Thyroid gland (tissue), 4 donors: ENCODE measurements at places on chromosomes 7 and 10. TPM values are rescaled to one million over a fixed set of nuclear protein-coding genes. Genes with fewer than 3 reads are reported as not detected.

GRCh38 chr10:132168571-132169030 lies 18.1 kb upstream of the DPYSL4 start:
- DNase-seq, result no peak

- no peak for DNase-seq
Observed at GRCh38 chr7:112262855-112263487, 56.5 kb downstream of the ZNF277 start.

- DNase-seq, result no peak
Observed at GRCh38 chr7:2209961-2210323, 22.8 kb downstream of the MAD1L1 start.

DNA sequence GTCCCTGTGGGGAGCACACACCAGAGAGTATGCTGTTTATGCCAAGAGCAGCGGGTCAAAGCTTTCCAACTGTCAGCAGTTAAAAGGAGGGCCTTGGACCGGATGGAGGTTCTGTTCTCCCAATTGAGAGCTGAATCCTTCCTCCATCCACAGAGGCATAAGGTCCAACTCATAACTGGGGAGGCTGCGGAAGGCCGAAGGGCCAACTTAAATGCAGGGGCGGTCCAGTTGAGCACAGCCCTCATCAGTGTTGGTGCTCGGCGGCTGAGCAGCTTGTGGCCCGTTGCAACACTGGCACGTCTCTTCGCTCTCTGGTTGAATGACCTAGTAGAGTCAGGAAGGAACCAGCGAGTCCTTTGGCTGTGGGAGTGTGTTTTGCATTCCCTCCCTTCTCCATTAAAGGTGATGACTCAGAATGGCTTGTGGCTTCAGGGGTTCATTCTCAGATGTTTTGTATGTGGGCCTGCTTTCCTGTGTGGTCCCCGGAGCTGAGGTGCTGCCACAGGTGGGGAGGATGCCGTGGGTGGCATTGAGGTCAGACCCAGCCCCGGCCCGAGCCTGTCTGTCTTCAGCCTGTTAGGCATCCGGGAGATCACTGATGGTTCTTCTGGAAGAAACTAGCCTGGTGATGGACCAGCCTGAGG lies 44.8 kb upstream of the DMBT1 start:
- DNase-seq, result no peak

DNA sequence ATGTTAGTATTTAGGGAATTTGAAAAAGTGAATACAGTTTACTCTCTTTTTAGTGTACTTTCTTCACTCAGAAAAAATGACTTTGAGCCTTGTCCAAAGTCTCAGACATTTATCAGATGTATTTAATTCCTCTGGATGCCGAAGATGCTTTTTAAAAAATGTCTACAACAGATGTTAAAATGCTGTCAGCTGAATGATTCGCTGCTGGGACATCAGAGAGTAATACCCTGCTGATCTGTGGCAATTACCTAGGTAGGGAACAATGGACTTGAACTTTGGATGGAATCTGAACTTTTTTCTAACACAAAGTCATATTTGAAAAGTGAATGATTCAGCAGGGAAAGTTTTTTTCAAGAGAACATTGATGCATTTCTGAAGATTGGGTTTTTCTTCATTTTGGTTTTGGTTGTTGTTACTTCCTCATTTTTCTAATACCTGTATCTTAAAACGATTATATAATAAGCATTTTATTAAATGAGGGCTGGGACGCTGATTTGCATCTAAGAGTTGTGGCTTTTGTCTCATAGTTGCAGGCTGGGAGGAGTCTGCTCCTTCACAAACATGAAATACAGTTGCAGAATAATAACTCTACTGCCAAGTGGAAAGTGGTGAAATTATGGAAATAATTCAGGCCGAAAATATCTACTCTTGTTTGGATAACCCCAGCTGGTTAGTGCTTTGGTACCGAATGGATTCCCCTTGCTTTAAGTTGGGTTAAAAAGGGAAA lies 98.0 kb downstream of the SPAG6 start:
- no peak for DNase-seq

GRCh38 chr7:70986297-70986696 lies 145.6 kb upstream of the GALNT17 start:
- no peak for DNase-seq

DNA sequence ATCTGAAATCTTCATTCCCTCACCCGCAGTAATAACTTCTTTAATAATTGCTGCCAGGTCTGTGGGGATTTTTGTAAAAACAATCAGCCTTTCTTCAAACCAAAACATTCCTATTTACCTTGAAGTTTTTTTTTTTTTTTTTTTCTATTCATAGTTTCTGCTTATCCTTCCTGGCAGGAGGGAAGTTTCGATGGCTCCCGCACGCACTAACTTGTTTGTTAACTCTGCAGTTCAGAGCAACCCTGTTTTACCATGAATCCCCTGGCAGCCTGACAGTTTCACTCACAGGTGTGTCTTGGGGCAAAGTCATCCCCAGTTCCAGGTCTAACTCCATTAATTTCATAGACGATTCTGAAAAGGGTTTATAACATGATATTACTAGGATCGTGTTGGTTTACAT lies 149.3 kb downstream of the KLF6 start:
- DNase-seq, result no peak

DNA sequence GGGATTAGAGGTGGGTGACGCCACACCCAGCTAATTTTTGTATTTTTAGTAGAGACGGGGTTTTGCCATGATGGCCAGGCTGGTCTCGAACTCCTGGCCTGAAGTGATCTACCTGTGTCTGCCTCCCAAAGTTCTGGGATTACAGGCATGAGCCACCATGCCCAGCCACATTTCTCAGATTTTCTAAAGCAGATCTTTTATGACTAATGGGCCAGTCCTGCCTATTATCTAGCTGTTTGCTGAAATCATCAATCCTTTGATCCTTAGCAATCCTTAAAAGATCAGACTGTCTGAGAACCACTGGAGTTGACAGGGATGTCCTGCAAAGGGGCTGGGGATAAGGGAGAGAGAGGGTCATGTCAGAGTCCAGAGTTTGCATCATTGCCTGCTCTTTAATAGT lies 21.2 kb upstream of the ABCA13 start:
- no peak for DNase-seq

DNA sequence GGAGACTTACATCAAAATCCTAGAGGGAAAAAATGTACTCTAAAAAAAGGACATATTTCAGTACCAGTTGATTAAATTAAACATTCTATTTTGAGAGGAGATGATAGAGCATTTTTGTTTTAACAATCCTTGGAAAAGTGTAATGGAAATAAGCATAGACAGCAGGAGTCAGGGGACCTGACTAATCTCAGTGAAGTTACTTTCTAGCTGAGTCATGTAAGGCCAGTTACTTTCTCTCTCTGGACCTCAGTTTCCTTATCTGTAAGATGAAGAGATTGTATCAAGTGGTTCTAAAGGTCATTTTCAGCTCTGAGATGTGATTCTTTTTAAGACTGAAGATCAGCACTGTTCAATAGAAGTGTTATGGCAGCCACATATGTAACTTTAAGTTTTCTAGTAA lies 44.1 kb downstream of the VTI1A start:
- no peak for DNase-seq

- DNase-seq, result no peak
Observed at GRCh38 chr10:122624546-122624945, 64.0 kb downstream of the DMBT1 start.

DNA sequence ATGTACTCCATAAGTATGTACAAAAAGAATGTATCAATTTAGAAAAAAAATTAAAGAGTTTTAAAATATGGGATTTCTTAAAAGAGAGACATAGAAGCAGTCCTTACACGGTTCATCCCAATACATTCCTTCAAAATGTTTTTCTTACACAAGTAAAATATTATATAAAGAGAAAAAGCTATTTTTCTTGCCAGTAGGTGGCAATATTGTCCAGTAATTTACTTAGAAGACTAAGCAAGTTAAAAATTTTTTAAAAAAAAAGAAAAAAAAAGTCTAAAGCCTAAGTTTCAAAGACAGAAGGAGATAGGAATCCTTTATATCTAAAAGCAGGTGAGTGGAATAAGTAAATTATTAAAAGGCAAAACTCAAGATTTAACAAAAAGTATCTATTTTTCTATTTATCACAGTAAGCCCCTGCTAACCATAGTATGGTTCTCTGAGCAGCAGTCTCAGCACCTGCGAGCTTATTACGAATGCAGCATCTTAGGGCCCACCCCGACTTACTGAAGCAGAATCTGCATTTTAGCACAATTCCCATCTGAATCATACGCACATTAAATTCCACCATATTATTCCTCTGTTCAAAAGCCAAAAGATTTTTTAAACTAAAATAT lies 240.6 kb downstream of the DGKI start:
- DNase-seq, result no peak

GRCh38 chr10:21673668-21674067 lies 139.6 kb downstream of the MLLT10 start:
- no peak for DNase-seq

DNA sequence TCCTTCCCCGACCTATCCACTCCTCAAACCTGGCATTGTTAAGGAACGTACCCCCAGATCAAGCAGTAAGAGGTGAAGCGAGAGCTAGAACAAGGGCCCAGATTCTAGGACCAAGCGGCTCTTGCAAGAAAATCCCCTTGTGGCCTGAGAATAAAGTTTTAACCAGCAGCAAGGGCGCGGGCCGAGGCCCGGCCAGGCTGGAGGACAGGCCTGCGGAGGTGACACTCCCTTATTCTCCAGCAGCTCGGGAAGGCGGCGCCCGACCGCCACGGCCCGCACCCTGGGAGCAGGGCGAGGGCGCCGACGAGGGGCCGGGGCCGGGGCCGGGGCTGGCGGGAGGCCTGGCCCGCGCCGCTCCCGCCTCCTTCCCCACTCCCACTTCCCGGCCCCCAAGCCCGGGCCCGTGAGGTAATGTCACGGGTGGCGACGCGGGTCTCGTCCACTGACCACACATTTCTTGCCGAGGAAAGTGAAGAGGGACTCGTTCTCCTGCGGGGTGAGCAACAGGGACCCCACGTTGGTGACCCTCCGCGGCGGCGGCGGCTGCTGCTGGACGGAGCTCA lies 551 bp downstream of the WASL start:
- peak; percentile 46 for DNase-seq

DNA sequence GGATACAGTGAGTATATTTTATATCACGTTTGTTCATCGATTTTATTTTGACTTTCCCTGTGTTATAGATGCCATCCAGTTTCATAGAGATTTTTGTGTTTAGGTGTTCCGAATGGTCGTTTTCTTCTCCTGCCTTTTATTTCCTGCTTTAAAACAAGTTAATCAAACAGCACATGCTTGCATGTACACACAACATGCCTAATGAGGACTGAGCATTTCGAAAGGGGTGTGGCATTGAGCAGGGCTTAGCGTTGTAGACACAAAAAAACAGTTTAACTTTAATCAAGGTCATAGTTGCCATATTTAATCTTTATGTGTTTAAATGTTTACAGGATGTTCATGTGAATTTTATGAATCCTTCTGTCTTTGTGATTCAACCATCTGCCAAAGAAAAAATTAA lies 430.5 kb upstream of the GALNT17 start:
- no peak for DNase-seq

DNA sequence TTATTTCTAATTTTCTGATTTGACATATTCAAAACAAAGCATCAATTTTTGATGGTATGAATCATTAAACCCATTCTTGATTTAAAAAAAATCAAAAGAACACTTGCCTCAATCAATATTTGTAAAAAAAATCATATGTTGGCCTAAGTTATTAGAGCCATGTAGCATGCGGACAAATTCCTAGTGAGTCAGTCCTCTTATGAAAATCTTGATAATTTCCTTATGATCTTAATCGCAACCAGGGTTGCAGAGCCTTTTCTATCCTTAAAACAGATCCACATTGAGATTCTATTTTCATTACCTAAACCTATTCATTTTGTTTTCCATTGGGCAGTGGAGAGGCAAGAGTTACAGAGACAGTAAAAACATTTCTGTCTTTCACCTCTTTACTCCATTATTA lies 203.2 kb downstream of the ARL4A start:
- DNase-seq, result no peak

DNA sequence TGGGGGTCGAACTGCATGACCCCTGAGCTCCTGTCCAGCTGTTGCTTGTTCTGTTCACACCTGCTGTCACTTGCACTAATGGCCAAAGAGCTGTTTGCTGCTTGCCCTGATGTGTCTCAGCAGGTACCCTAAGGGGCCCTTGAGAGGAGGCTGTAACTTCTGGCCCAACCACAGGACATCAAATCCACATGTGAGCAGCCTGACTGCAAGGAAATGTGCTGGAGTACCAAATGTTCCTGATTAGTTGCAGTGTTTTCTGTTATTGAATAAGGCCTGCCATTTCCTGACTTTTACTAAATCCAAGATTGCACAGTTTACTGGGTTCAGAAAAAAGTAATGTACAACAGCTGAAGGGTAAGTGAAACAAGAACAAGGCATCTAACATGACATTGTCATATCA lies 91.7 kb upstream of the IL6 start:
- DNase-seq, result no peak

DNA sequence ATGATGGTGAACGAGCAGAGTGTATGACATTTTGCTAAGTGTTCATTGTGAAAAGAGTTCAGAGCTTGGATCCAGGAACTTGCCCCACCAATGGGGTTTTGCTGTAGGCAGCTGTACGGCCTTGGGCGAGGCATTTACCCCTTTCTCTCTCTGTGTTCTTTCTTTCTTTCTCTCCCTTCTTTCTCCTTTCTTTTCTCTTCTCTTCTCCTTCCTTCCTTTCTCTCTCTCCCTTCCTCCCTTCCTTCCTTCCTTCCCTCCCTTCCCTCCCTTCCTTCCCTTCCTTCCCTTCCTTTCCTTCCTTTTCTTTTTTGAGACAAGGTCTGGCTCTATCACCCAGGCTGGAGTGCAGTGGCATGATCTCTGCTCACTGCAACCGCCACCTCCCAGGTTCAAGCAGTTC lies 45.3 kb upstream of the KMT2C start:
- DNase-seq, result no peak

DNA sequence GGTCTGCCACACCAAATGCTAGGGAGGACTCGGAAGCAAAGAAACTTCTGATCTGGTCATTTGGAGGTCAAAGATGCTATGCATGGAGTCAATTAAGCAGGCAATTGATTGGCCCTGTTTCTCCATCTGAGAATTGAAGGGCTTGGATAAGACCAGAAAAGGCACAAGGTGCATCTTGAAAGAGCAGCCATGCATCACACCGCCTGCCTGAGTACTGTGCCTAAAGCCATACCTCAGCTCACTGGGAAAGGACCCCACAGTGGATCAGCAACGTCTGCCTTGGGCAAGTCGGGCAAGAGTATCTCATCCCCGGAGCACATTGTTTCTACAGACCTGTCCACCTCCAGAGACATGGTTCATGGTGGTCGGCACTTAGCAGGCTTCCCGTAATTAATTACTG lies 42.4 kb downstream of the DLG5 start:
- peak; percentile 84 for DNase-seq

GRCh38 chr7:16951483-16952080 lies 69.8 kb upstream of the AGR3 start:
- no peak for DNase-seq

Gene TCAF2
- 1.9 TPM for total RNA-seq

Gene FAM241B
- 2.1 TPM for total RNA-seq

Gene DOCK1
- 217 TPM for total RNA-seq

Gene PDK4
- 167 TPM for total RNA-seq

Gene ANXA8
- total RNA-seq, result not detected

Gene CDHR1
- 0.17 TPM for total RNA-seq

Gene TRIM74
- total RNA-seq, result 1.0 TPM

Gene SLIT1
- 0.78 TPM for total RNA-seq

Gene NXPH1
- total RNA-seq, result not detected

Gene FAM25C
- total RNA-seq, result not detected

Gene DENND2A
- 2.3 TPM for total RNA-seq
